ENCODE measurements at places on chromosomes 13 and 19.

DNA sequence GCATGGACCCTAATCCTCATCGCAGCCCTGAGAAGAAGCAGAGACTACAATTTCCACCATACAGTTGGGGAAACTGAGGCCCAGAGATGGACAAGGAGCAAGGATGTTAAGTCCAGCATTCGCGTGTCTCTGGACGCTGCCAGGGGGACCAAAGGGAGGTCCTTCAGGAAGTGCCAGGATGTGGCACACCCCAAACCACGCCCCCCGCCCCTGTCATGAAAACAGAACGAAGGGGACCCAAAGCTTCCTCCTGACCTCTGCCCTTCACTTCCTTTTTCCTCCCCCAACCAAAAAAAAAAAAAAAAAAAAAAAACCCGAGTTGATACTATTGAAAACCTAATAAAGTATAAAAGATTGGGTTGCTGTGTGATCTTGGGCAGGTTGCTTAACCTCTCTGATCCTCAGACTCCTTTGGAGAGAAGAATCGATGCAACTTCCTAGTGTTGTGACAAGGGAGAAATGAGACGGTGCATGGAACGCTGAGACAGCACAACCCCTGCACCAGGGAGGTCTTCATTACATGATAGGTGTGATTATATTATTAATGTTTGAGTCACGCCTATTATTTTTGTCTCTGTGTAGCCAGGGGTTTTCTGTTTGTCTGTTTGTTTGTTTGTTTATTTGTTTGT lies 2.7 kb upstream of the ZBTB7A start:
- DNase-seq = no peak

- DNase-seq = no peak
Observed at GRCh38 chr13:104473936-104474335, 1407.7 kb upstream of the SLC10A2 start.

GRCh38 chr13:60484865-60485264 lies 87.8 kb downstream of the TDRD3 start:
- no peak for DNase-seq

- DNase-seq = no peak
Observed at GRCh38 chr13:113991191-113991669, 17.4 kb upstream of the C13orf46 start.

GRCh38 chr13:100853434-100853833 lies 178.8 kb upstream of the TMTC4 start:
- DNase-seq = no peak

DNA sequence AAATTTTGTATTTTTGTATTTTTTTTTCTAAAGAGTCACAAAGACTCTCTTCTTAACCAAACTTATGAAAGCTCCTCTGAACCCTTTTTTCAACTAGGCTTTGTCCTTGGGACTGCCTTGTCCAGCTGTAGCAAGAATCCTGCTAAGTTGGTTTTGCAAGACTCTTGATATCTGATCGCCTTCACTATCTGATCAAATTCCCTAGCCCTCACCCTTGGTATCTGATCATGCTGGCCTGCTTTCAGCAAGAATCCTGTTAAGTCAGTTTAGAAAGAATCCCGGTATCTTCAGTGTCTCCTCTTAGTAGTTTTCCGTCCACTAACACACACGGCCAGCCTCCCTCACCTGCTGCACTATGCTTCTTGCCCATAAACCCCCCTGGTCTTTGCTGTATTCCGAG lies 1.9 kb upstream of the SIGLEC5 start:
- peak; percentile 6 for DNase-seq

DNA sequence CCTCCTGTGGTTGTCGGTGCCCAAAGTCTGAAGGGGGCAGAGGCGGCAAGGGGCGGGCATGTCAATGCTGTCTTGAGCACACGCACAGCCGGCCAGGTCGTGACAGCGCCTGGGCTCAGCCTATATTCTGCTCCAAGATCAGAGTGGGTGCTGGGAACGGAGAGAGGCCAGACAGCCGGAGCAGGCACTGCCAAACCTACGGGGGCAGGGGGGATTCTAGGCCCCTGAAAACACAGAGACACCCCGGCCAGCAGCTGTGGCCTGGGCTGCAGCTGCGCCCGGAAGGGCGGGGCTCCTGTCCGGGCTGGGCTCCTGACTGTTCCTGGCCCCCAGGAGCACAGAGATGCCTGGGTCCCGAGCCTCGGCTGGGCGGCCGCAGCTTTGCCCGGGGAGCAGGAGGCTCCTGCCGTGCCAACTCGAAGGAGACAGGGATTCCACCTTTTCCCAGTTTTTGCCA lies 2662.9 kb upstream of the PCDH20 start:
- no peak for DNase-seq

- no peak for DNase-seq
Observed at GRCh38 chr13:57935965-57936364, 304.4 kb downstream of the PCDH17 start.

DNA sequence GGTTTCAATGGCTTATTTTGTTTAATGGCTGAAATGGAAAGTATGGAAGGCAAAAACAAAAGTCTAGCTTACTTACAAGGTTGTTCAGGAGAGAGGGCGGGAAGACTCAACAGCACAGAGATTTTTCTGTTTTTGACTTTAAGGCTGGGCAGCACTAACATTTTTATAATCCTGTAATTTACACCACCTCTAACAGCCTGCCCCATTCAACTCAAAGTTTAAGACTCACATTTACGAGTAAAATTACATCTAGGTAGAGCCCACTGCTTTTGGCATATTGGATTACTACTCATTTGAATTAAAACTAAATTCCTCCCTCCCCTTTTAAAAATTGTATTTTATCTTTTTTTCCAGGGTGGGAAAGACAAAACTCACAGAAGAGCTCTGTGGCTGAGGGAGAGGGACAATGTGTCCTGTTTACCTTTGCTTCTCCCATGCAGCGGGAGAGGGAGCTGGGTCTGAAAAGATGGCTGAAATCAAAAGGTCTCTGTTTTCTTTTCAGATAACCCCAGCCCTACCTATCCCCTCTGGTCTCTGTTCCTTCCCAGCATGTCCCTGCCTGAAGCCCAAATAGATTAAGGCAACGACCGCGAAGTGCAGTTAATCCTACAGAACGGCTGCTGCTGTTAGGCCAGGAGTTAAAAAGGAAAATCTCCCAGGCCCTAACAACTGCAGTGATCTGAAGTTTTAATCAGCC lies 6.6 kb downstream of the EFNB2 start:
- no peak for DNase-seq

- peak; percentile 13 for DNase-seq
Observed at GRCh38 chr13:96141032-96141431, 51.1 kb downstream of the HS6ST3 start.

- DNase-seq = no peak
Observed at GRCh38 chr13:44117351-44117750, 237.6 kb downstream of the LACC1 start.

DNA sequence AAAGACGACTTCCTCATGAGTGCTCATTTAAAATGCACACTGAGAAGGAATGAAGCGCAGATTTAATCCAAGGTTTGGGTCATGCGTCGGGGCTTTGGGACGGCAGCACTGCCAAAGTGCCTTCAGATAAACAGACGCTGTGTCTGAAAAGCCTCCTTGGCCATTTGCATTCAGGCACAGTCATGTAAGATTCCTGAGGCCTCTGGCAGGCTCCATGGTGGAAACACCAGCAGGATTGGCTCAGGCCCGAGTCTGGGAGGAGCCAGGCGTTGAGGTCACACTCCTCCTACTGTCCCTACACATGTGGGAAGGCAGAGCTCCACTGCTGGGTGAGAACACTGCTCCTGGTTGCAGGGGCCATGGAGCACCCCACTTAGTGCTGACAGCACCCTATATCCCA lies 113.3 kb upstream of the KL start:
- DNase-seq = no peak

DNA sequence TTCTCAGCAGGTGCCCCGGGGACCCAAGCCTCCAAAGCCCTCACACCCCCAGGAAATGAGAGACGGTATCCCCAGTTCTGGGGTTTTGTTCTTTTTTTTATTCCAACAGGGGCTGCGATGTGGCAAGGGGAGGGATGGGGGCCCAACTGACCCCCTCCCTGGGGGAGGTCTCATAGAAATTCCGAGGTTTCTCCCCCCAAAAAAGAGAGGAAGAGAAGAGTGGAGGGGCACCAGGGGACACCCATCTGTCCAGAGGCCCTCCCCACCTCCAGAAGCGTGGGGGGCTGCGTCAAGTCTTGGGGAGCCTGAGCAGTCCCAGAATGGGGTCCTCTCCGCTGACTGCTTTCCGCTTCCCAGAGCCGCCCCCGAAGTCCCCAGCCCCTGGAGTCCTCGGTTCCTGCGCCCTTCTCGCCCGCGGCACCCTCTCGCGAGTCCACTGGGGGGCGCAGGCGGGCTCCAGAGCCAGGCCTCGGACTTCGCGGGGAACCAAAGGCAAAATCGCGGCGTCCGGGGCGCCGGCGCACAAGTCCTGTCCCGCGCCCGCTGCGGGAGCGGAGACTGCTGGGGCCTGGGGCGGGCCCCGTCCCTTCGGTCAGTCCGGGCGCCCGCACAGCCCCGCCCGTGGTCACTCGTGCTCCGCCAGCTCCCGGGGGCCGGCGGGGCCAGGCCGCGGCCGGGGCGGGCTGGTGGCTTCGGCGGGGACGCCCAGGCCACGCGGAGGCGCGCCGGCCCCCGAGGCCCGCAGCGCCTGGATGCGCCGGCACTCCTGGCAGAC lies 4.4 kb upstream of the ATP1A3 start:
- DNase-seq = no peak

DNA sequence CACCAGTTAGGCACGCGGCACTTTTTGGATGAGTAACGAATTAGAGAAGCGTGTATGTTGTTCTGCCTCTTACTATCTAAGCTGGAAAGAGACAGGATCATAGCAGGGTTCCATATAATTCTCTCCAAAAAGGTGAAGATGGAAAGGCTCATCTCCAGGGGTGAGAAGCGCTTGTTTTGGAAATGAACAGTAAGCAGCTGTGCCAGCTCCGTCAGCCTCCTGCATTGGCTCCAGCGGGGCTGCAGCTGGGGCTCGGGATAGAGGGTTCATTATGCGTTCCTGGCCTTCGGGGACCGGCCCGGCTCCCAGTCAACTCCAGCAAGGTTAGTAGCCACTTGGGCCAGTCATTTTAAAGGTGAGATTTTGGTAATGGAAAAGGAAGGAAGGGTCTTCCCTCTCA lies 155.5 kb downstream of the COL4A1 start:
- no peak for DNase-seq

GRCh38 chr19:48835734-48836088 lies 580 bp downstream of the HSD17B14 start:
- peak; percentile 58 for DNase-seq

DNA sequence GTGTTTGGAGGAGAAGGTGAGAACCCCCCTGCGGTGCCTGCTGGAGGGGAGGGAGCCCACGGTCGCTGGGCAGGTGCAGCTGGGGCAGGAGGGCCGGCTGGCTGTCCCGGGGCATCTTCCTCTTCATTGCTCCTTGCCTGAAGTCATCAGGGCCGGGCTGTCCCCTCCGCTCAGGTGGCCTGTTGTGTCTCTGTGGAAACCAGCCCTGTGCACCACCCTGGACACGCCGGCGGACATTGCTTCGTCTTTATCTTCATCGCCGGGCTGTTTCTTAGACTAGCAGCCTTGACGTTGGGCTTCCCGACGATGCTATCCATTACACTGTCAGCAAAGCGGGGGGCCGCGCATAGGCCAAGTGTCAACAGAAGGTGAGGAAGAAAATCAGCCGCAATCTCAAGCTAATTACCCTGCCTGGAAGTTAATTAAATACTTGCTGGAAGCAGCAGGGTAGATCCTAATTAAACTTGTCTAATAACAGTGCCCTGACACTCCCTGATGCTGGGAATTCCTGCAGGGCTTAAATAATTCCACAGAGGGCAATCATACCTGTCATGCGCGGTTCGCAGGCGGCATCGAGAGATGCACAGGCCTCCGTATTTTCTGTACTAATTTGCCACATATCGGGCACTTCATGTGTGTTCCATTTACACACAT lies 111.4 kb upstream of the SOX1 start:
- DNase-seq = no peak

- DNase-seq = no peak
Observed at GRCh38 chr13:21124852-21125251, 51.5 kb downstream of the SKA3 start.

DNA sequence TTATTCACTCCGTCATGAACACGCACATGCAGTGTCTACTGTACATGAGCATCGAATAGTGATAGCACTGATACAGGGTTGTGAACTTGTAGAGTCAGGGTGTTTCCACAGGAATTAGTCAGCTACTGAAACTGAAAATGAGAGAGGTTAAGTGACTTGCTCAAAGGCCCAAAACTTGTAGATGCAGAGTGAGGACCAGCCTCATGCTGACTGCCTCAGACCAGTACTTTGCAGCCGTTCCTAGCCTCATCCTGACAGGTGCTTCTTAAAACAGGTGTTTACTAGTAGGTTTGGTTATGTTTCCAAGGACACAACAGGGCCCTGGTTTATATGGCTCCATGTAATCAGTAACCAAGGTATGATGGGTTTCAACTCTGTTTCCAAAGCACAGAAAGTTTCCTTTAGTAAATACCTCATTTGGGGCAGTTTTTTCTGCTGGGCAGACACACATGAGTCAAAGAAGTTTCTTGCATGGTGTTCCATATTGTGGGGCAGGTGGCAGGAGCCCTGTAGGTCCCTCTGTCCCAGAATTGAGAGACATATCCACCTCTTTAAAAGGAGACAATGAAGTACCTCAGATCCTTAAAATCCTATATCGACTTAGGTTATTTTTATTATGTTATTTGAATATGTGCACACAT lies 16.0 kb downstream of the FGF9 start:
- no peak for DNase-seq
